NCI-H1436 treated with DMSO at 0.1 percent for 48 hours (cell line): ENCODE measurements at places on chromosomes 11 and 22.
A peak's percentile ranks its signal among the peaks of the same experiment; 100 is the strongest.

GRCh38 chr11:1628506-1629325 lies 859 bp upstream of the KRTAP5-5 start:
- no peak for DNase-seq

- DNase-seq: no peak
These were observed 333.9 kb downstream of the CADM1 start for GRCh38 chr11:115170133-115170815.

GRCh38 chr22:22547692-22548300 lies 11.3 kb downstream of the PRAME start:
- no peak for DNase-seq

DNA sequence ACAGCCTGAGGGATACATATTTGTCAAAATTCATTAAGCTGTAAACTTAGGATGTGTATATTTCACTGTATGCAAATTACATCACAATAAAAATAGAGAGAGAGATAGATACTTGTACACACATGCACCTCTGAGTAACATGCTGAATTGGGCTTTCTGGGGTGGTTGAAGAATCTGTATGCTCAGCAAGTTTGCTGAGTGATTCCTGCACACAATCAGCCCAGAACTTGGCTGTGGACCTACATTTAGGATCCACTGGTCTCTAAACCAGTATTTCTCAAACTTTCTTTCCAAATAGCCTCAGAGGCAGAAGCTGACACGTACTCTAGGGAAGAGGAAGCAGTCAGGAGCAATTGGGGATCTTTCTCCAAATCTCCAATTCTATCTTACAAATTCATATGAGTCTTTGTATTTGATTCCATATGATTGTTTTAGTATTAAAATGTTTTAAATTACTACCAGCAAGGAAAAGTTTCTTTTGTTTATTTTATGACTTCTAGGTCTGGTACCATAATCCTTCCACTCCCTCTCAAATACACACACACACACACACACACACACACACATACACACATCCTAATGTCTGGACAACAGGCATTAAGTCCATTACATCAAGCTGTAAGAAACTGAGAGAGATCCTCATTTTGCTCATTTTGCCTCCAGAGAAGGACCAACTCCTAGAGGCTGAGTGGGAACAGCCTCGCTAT lies 20.0 kb downstream of the SYT13 start:
- DNase-seq: no peak

GRCh38 chr11:72140661-72141060 lies 5.1 kb downstream of the FOLR3 start:
- no peak for DNase-seq

- DNase-seq: no peak
These were observed 59.3 kb downstream of the MORC2 start for GRCh38 chr22:30909306-30909705.

- DNase-seq: no peak
These were observed 153.4 kb downstream of the CACNA1I start for GRCh38 chr22:39723899-39724351.

GRCh38 chr11:84721561-84721961 lies 905.6 kb downstream of the DLG2 start:
- no peak for DNase-seq

DNA sequence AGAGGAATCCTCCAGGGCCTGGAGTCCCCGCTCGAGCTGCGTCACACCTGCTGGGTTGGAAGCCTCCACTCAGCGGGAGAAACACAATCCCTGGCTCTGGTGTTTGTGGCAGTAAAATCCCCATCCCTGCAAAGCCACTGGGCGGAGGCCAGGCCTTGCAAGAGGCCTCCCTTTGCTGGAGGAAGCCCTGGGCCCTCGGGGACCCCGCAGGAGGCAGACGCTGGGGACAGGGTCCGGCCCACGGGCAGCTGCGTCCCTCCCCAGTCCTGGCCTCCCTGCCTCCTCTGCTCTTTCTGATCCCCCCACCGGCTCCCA lies 194.7 kb downstream of the BRD1 start:
- no peak for DNase-seq

GRCh38 chr11:87368858-87369480 lies 331.2 kb downstream of the TMEM135 start:
- DNase-seq: peak; percentile 37

GRCh38 chr11:65526744-65527143 lies 1.9 kb downstream of the SCYL1 start:
- no peak for DNase-seq

DNA sequence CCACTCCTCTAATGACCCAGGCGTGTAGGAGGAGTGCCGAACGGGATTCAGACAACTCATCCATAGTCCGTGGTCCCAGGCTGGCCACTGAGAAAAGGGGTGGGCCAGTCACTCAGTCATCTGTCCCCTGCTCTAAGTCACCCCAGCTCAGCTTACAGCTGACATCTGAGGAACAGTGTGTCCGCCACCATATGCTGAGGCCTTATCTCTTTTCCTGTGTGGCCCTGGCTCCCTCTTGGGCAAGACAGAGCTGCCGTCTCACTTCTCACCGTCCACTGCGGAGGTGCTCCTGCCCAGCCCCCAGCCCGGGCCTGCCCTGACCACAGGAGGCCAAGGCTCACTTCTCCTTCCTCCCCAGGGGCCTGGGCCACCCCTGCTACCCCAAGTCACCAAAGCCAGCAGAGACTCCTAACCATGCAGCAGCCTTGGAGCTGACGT lies 6.8 kb downstream of the CCDC86 start:
- DNase-seq: no peak

DNA sequence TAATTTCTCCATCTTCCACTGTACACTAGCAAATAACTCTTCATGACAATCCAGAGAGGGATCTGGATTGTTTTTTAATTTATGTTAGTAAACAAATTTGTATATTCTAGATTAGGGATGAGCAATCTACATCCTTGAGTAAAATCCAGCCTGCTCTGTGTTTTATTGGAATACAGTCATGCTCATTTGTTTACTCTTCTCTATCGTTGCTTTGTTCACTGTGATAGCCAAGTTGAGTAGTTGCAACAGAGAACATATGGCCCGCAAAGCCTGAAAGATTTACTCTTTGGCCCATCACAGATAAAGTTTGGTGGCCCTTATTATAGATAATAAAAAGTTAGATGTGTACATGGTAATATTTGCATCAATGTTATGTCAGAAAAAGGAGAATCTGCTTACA lies 6.2 kb upstream of the BLID start:
- DNase-seq: no peak

- DNase-seq: no peak
These were observed 14.6 kb upstream of the KRTAP5-6 start for GRCh38 chr11:1682225-1682905.

DNA sequence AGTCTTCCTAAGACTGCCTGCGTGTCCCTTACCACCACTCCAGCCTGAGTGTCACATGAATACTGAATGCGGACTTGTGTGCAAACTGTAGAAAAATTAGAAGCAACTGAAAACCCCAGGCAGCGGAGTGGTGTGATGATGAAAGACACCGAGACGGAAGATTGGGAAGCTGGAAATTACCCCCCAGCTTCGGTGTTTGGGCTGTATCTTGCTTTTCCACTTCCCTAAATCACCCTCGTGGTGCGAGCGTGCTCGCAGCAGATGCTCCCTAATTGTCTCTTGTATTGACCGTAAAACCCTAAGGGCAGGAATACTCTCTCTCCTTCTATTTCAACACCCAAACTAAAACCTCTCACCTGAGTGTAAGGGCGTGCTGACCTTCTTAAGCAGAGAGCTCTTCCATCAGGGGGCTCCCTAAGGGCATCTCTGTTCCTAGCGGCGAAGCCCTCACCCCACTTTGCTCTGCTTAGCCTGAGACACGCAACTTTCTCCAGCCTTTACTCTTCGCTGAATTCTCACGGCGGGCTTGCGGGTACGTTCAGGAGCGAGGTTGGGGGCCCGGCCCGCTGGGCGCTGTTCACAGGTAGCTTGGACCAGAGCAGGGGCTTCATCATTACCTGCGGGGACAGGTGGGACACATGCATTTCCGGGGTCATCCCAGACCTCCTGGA lies 62.4 kb downstream of the CRYBB2 start:
- no peak for DNase-seq

DNA sequence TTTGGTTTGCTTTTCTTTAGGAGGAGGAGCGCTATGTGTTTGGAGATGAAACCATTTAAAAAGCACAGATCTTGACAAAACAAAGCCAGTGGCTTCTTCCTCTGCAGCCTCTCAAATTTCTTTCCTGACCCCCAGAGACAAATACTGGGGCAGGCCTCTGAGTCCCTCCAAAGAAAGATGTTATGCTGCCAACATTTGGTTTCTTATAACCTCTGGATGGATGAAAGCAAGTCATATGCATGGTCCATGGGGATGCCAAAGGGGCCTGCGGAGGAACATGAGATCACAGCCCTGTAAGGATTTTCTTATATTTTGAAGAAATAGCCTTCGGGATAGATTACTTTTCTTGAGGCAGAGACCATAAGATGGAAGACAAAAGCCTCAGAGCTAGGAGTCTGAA lies 179.1 kb downstream of the TENM4 start:
- no peak for DNase-seq

- no peak for DNase-seq
These were observed 53.1 kb upstream of the CEP295 start for GRCh38 chr11:93608364-93608763.

DNA sequence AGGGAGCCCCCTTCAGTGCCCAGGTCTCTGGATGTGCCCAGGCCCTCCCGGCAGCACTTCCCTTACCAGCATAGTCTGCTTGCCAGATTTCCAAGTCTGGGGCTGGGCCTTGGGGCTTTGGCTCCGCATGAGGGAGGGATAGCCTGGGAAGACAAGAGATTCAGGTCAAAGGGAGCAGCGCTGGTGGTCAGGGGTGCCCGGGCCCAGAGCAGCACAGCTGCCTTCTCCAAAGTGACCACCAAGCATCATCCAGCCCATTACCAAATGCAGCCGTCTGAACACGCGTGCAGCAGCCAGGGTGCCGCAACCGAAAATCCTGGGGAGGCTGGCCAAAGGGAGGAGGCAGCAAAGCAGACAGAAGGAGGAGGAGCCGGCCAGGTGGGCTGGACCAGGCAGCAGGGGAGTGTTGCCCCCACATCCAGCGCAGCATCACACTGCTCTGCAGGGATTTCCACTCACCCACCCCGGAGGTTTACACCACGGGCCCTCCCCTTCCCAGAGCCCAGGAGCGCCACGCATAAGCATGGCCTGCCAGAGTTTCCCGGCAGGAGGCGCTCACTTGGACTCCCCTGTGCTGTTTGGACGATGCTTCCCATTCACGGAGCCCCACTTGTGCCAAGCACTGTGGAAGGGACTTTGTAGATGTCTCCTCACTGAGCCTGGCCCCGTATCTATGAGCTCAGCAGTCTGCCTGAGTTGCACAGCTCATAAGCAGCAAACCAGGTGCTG lies 22.5 kb downstream of the TRIM29 start:
- DNase-seq: no peak

DNA sequence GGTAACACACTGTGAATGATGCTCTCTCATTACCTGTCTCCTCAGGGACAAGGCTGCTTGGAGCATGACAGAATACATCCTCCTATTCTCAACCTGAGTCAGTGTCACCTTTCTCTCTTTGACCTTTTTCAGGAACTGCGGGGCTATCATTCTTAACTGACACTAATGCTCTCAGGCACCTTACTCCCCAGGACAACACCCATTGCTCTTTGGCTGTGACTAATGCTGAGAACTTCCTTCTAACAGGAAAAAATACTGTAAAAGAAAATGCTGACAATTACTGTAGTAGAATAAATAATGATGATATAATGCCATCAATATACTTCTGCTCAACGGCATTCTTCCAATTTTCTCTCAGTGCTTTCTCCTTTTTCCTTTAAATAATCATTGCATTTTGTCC lies 2082.7 kb upstream of the RAG2 start:
- DNase-seq: no peak

DNA sequence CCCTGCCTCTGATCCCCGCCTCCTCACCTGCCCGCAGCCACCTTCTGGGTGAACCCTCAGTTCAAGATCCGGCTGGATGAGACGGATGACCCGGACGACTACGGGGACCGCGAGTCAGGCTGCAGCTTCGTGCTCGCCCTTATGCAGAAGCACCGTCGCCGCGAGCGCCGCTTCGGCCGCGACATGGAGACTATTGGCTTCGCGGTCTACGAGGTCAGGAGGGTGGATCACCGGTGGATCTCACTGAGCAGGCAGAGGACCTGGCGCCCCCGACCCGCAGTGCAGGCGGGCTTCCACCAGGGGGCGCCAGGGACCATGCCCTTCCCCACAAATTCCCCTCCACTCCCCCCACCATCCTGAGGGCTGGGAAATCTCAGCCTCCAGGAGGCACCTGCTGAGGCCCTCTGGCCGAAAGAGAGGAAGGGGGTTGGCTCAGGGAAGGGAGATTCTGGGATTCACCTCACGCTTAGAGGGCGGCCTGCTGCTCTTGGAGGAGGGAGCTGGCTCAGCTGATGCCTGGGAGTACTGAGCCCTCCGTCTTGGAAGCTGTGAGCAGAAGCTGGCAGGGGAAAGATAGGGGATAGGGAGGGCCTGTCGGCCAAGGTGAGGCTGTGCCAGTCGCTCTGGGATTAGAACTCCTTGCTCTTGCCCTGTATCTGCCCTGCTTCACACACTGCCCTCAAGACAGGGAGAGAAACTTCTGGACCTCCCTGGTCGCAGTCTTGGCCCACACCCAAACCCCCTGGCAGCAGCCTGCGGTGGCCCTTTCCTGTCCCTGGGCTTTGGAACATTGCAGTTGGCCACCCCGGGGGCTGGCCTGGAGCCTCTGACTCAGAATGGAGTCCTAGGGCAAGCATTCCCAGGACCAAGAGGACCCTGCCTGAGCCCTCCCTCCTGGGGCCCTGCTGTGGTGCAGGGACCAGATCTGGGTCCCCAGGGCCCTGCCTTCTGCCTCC lies 23.2 kb downstream of the CAPN1 start:
- DNase-seq: no peak

DNA sequence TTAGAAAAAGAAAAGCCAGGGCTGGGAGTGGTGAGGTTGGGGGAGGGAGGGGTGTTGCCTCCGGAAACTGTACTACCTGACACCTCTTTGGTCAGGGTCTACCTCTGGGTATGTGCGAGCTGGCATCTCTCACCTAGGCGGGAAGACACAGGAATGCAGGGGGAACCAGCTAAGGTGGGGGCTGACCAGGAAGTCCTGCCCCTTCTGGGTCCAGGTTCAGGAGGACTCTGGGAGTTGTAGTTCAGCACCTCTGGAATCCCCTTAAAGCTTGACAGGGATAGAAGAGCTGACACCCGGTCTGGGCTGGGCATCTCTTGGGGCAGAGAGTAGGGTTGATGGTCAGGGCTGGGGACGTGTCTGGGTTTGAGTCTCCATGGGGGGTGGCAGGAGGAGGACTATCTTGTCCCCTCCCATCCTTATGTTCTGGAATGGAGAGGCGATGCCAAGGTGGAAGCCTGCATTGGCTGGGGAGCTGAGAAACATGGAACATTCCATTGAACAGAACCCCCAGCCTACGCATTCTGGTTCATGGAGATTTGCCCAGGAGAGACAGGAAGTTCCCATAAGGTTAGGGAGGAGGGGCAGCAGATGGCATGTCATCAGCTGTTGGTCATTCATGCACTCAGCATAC lies 2.1 kb upstream of the KIAA1671 start:
- DNase-seq: no peak
